ENCODE measurements at places on chromosomes 11 and 22.

- peak; percentile 9 for DNase-seq
Observed at GRCh38 chr11:9775398-9775779, 111.5 kb downstream of the SWAP70 start.

GRCh38 chr11:12329169-12329568, 48.2 kb upstream of the PARVA start:
- no peak for DNase-seq

DNA sequence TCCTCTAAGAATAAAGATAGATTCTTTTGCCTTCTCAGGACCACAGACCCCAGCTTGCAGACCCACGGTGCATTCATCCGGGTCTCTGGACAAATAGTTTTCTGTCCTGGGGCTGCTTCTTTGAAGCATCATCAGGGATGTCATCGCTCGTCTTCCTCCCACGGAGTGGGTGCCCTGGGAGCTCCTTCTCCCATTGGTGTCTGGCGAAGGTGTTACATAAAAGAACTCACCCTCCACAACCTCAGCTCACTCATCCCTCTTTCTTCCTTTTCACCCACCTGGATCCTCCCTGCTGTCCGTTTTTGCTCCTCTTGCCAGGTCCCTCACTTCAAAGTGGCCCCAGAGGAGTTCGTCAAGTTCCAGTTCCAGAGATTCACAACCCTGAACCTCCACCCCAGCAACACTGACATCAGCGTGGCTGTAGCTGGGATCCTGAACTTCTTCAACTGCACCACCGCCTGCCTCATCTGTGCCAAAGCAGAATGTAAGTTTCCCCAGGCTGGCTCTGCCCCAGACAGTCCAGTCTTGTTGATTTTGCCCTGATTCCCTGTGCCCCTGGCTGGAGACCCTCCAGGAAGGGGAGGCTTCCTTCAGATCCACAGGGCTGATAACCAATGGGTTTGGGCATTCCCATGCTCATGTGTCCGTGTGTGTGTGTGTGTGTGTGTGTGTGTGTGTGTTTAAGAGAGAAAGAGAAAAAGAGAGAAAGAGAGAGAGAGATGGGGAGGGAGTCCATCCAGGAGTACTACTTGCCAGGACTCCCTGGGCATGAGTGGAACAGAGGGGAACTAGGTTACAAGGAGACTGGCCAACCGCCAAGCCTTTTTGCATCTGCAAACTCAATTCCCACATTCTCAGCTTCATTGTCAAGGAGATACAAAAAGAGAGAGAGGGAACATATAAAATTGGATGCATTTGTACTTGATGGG, 204.2 kb upstream of the TBCEL start:
- DNase-seq = peak; percentile 37

- DNase-seq = peak; percentile 15
Observed at GRCh38 chr22:46060292-46061123, 83.5 kb upstream of the WNT7B start.

DNA sequence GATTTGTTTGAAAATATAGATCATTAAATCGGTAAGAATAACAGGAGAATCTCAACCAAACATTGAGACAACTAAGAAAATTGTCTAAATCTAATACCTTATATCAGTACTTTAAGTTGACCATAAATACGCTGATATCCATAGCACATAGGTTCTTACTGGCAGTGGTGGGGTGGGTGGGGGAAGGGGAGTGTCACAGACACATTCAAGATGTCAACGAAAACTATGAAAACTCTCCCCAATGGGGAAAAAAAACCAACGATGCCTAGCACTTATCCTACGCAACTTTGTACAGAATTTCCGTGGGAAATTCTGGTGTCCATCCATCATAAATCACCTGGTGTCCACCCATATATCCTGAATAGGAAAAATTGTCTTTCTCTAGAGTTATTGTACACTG, 6.2 kb downstream of the GRAP2 start:
- no peak for DNase-seq

DNA sequence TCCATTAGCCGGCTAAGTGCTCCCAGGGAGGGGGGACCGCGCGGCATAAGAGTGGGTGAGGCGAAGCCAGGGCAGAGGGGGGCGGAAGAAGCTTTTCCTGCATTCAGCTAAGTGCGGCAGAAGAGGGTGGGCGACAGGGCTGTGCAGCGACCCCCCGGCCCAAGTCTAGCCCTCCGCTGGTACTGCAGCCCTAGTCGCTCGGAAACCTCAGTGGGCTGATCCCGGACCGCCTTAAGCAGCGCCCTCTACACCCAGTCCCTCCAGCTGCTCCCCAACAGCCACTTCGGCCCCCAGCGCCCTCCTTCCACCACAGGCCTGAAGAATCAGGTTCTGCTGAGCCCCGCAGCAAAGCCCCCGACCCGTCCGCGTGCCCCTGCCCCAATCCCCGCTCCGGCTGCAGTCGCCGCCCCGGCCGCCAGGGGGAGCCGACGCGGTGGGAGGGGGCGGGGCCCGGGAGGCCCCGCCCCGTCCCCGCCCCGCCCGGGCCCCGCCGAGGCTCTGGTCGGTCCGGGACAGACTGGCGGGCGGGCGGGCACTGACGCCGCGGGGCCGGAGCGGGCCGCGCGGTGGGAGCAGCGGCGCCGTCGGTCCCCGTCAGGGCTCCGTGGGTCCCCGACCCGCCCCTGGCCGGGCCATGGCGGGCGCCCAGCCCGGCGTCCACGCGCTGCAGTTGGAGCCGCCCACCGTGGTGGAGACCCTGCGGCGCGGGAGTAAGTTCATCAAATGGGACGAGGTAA, at the start of gene PLCB3:
PLCB3 (plus strand) TSS at position 515 of the 737 bp plus-strand sequence; CDS start at position 635, 120 bp downstream.
- peak; percentile 69 for DNase-seq

GRCh38 chr11:107707215-107707671, 4.6 kb downstream of the SLN start:
- no peak for DNase-seq

GRCh38 chr11:95486466-95486865, 255.5 kb upstream of the SESN3 start:
- DNase-seq = no peak

All from testis (tissue), 5 donors.